ENCODE measurements at places on chromosomes 3 and 15.

- DNase-seq: no peak
These were observed 156.4 kb upstream of the PPP2R3A start for GRCh38 chr3:135809021-135809634.

GRCh38 chr3:124766113-124767095 lies 36.2 kb downstream of the UMPS start:
- no peak for DNase-seq

DNA sequence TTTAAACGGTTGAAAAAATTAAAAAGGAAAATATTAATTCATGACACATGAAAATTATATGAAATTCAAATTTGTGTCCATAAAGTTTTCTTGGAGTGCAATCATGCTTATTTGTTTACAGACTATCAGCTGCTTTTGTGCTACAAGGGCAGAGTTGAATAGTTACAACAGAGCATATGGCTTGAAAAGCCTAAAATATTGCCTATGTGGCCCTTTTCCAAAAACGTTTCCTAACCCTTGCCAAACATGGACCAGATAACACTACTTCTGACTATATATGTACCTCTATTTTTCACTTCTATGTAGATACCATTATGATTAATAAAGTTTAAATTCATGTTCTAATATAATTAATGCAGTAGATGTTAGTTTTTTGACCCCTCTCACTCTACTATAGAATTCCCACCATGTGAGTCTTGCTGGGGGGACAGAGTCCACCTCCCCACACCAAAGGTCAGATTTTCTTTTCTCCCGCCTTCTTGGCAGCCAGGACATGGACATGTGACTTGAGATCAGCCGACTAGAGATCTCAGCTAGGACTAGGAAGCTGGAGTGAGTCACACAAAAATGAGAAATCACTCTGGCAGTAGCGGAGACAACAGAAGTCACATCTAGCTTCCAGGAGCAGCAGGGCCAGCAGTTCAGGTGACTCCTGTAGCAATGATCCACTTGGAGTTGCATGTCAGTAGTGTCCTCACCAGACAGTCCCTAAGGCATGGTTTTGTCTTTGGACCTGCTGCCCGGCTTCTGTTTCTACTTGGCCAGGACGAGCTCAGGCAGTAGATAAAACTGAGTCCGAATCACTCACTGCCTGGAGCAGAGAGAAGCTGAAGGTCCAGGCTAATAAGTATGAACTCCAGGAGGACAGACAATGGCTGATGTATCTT lies 22.4 kb downstream of the CIAO2A start:
- peak; percentile 88 for DNase-seq

DNA sequence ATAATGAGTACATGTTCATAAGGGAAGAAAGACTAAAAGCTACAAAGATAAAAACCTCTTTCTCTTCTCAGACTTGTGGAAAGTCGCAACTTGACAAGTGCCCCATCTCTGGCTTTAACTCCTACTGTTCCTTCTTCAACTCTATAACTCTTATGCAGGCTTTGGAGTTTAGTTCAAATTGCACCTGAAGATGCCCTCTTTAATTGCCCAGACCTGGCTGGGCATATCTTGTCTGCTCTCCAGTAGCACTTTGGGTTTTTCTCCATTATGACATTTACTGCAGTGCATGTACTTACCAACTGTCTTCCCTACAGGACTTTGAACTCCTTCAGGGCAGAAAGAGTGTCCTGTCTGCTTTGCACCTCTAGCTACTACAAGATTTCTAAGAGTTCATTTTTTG lies 32.4 kb downstream of the DGKG start:
- no peak for DNase-seq

DNA sequence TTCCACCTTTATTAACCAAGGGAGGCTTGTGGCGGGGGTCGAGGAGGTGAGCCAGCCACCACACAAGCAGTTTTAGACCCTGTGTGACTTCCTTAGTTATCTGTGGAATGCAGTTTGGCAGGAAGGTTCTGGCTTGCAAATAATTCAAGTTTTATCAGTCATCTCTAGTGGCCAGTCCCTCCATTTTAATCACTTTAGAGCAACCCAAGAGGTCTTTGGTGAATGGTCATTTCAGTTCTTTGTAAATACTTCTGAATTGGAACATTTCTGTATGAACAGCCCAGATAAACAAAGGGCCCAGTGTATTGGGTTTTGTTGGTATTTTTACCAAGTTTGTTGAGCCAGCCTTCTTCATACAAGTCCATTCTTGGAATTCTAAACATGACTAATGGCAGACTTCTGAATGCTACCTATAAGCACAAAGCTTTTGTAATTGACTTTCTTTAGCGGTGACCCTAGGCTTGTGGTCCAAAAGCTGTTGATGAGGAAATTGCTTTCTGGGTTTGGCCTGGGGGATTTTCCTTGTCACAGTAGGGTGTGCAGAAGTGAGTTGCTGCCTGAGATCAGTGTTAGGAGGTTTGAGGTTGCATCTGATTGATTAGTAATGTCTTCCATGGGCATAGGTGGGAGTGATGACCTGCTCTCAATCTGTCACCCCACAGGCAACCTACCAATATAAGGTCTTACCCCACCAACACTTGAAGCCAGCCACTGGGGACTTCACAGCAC lies 193.3 kb upstream of the TOPAZ1 start:
- DNase-seq: peak; percentile 35

DNA sequence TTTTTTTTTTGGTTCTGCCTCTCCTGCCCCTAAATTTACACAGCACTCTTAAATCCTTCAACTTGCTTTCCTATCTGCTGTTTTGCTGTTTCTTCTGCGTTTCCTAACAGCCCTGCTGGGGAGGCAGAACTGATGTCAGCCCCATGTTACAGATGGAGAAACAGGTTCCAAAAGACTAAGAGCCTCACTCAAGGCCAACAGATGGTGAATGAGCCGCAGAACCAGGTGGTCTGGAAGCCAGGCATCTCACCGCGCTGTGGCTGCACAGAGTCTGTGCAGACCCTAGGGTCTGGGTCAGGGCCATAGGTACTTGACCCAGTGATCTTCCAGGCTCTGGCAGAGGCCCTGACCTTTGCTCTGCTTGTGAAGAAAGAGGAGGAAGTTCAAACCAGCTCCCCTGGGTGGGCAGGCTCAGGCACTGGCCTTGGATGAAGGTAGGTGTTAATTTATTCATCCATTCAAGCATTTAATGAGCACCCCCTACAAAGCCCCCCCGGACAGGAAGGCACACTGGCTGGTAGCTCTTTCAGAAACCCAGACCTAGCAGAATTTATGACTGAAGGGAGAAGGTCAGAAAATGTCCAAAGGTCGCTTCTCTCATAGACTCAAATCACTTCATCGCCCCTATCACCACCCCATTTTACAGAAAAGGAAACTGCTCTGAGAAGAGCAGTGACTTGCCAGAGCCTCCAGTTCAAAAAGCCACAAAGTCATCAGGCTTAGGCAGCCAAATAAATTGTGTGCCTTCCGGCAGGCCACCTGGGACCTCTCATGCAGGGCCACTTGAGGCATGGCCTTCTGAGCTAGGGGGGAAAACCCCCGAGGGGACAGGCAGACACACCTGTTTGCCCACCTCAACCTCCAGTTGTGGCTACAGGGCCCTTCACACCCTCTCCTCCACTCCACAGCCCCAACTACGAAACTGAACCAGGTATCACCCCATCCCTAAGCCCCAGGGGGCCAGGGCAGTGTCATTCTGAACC lies 2.7 kb downstream of the CHDH start:
- no peak for DNase-seq

DNA sequence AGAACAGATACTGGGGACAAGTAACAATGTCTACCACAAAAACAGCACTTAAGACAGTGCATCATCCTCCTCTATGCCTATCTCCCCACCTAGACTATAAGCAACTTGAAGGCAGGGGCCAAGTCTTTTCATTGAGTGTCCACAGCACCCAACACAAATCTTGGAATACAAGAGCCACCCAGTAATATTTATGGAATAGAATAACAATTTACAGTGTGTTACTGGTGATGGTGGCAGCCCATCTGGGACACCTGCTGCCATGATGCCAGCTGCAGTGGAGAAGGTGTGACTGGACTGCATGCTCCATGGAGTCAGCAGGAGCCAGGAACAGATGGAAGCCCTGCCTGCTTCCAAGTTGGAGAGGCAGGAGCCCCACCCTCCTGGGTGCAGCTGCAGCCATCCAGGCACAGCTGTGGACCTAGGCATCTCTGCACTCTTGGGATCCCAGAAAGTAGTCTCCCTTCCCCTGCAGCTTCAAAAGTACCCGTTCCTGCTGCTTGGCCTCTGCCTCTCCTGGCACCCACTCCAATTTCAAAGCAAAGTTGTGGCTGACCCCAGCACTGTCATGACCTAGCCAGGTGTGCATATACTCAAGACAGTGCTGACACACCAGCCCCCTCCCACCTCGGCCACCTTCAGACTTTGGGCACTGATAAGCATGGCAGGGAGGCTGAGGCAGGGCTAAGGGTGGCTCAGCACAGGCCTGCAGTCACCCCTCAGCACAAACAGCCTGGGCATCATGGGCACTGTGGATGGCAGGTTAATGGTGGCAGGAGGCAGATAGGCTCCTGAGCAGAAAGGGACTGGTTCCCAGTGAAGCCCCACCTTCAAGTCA lies 94.5 kb downstream of the TPRA1 start:
- DNase-seq: no peak

- no peak for DNase-seq
These were observed 16.4 kb downstream of the GPR160 start for GRCh38 chr3:170054204-170054603.

- no peak for DNase-seq
These were observed 150.2 kb downstream of the SMAD6 start for GRCh38 chr15:66852064-66852905.

- no peak for DNase-seq
These were observed 22.1 kb downstream of the CHDH start for GRCh38 chr3:53823956-53824657.

DNA sequence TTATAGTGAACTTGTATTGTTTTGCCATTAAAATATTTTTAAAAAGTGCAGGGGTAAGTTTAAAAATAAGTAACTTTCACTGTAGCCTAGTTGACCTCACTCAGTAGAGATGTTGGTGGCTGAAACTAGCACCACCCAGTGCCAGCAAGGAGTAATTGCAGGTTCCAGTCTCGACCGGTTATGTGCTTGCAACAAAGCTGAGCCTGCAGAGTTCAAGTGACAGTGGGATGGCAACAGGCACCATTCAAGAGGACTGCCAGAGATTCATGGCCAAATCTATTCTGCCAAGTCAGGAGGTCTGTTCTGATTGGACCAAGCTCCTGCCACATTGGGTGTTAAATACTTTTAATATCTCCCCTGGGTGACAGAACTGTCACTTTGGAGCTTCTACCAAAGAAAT lies 2.7 kb downstream of the ADAMTS7 start:
- DNase-seq: peak; percentile 45

DNA sequence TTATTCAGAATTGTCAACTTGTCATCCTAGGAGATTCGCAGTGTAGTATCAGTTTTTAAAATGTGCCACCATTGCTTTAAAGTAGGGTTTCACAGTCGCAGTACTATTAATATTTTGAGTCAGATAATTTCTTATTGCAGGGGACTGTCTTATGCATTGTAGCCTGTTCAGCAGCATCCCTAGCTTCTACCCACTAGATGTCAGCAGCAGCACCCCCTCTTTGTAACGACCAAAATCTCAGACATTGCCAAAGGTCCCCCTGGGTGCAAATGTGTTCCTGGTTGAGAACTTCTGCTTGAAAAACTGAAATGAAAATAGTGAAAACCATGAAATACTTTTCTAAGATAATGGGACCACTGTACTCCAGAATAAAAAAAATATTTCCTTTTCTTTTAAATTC lies 474.8 kb downstream of the CNTN3 start:
- DNase-seq: peak; percentile 9
